NCI-H1930 (cell line): ENCODE measurements at places on chromosomes 11 and 22.

DNA sequence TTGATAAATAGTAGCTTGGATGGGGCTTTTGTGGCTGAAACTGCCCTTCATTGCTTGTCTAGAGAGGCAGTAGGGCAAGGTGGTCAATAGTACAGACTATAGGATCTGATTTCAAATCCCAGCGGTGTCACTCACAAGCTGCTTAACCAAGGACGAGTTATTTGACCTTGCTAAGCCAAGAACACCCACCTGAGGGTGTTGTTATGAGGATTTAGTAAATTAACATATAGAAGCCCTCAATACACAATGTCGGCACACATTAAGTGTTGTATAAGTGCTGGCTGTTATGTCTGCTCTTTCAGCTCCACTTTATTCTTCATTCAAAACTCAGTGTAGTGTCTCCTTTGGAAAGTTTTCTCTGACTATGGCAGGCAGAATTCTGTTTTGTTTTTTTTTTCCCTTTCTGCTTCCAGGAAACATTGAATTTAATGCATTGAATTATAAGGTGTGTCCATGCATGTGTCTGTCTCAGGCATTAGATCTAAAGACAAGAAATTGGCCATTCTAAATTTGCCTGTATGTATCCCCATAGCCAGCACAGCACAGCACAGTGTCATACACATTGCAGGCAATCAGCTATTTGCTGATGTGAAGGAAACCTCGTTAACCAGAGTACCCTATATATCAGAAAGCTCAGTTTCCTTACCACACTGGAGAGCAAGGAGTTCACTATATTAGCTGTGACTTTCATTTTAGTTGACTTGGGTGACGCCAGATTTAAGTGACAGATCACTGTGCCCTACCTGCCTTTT, 212.1 kb downstream of the NELL1 start:
- no peak for DNase-seq

DNA sequence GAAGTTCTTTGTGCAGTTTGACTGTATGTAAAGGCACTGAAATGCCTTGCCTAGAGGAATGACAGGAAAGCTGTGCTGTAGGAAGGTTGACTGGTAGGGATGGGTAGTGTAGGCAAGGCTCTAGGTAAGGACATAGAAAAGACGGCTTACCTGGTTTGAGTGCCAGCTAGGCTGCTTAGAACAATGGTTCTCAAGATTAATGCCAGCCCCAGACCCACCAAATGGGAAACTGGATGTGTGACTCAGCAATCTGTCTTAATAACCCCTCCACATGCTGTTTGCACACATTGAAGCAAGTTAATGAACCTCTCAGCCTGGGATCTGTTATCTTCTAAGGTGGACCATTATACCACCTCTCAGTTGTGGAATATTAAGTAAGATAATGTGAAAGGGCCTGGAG, 3.7 kb downstream of the RPS3 start:
- DNase-seq: no peak

GRCh38 chr11:64120951-64121569, 44.9 kb downstream of the MACROD1 start:
- DNase-seq: no peak

- DNase-seq: no peak
Measured at GRCh38 chr11:10979529-10979928, 121.7 kb upstream of the ZBED5 start.

DNA sequence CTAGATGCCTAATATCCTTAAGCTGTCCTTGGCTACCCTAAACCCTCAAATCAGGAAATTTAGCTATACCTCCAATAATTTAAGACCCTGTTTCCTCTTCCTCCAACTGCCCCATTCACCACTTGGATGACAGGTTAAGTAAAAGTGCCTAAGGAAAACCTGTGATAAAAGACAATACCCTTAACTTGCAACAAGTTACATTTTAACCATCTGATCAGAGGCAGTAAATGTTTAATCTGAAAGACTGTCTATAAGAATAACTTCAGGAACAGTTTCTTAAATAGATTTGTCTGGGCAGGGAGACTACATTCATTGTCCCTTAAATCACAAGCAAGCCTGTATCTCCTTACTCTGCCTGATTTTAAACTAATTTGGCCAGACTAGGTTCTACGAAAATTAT, 129.1 kb downstream of the APOL5 start:
- DNase-seq: no peak

DNA sequence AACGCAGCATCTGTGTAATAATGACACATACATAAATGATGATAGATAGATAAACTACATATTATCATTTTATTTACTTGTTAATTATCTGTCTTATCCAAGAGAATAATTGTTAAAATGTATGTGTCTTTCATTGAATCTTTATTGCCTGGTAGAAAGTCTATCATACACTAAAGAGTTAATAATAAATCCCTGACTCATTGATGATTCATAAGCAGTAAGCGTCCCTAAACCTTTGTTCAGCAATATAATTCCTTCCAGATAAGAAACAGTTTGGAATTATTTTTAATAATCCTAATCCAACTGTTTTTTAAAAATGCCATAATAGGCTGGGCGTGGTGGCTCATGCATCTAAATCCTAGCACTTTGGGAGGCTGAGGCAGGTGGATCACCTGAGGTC, 655.6 kb upstream of the CNTN5 start:
- DNase-seq: no peak

GRCh38 chr11:129996113-129996870, 6.3 kb downstream of the PRDM10 start:
- no peak for DNase-seq

DNA sequence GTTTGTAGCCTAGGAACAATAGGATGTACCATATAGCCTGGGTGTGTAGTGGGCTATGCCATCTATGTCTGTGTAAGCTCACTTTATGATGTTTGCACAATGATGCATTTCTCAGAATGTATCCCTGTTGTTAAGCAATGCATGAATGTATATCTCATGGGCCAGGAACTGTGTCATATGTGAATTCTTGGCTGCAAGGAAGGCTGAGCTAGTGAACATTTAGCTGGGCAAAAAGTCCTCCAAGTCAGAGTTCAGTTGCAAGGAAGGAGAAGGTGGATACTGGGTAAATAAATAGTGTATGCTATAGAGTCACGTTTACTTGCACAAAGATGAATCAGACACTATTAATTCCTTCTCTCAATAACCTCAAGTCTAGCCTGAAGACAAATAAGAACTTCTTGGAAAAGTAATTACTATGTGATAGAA, 136.1 kb downstream of the EHF start:
- DNase-seq: no peak

GRCh38 chr11:109140426-109140825, 281.6 kb upstream of the C11orf87 start:
- no peak for DNase-seq

- DNase-seq: peak; percentile 14
Measured at GRCh38 chr22:24325105-24325757, 54.6 kb downstream of the SPECC1L start.

- DNase-seq: no peak
Measured at GRCh38 chr22:37462983-37463382, 23.2 kb downstream of the MFNG start.

DNA sequence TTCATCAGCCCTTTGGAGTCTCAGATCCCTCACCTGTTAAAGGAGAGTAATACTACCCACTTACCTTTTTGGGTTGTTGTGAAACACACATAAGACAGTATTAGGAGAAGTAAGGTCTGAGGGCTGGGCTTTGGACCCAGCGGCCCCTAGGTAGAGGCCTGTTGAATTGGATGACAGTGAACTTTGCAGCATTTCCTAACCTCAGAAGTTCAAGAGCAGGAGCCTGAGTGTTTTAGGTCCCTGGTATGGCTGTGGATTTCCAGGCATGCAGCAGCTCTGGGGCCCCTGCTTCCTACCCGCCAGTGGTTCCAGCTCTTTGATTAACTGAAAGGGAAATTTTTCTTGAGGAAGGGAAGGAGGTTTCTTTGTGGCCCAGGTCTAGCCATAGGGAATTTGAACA, 58.9 kb downstream of the TEAD1 start:
- no peak for DNase-seq

GRCh38 chr11:111099028-111099713, 146.4 kb upstream of the POU2AF2 start:
- DNase-seq: no peak

DNA sequence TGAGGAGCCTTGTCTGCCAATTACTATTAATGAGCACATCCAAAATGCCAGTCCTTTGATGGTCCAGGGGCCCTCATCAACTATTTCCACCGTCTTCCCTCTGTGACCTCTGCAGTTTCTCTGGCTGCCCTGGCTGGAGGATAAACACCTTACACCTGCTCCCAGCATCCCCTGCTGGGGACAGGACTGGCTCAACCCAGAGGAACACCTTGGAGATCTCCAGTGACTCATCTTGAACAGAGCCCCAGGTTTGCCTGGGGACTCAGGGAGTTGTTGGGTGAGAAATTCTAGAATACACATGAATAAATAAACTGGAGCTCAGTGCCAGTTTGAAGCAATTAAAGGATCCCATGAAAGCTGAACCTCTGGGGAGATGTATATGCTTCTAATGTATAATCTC, 24.0 kb upstream of the ELF5 start:
- no peak for DNase-seq

DNA sequence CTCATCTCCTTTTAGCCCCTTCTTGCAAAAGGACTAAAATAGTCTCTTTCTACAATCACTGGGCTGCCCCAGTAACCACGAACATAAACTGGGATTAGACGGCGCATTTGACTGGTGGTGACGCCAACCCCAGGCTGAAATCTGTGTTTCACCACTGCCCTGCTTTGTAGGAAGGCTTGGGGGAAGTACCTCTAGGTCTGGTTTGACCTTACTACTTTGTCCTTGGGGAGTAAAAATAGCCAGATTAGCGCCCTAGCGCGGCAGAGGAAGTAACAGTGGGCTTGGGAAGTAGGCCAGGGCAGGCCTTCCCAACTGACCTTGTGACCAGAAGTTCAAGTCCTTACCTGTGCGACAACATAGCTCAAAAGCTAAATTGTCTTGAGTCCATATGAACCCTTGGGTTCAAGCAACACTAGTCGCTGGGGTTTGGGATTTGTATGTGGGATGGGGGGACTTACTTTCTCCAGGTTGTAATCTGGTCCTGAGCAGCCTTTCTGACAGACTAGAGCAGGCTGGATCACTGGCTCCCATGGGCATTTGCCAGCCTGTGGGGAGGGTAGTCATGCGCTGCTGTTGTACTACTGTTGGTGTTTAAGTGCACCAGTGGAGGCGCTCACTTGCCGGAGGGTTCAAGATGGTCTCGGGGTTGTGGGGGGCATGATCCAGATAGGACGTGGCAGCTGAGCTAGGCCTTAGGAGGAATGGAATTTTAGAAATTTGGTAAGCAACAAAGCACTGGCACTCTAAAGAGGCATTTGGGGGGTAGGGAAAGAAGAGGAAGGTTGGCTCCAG, 953 bp upstream of the PACS1 start:
- DNase-seq: peak; percentile 21

GRCh38 chr11:70570693-70571395, 172.5 kb downstream of the CTTN start:
- DNase-seq: no peak

GRCh38 chr11:33259869-33260268, 2.7 kb downstream of the HIPK3 start:
- DNase-seq: no peak

- no peak for DNase-seq
Measured at GRCh38 chr11:75283391-75283931, 42.9 kb downstream of the TPBGL start.

DNA sequence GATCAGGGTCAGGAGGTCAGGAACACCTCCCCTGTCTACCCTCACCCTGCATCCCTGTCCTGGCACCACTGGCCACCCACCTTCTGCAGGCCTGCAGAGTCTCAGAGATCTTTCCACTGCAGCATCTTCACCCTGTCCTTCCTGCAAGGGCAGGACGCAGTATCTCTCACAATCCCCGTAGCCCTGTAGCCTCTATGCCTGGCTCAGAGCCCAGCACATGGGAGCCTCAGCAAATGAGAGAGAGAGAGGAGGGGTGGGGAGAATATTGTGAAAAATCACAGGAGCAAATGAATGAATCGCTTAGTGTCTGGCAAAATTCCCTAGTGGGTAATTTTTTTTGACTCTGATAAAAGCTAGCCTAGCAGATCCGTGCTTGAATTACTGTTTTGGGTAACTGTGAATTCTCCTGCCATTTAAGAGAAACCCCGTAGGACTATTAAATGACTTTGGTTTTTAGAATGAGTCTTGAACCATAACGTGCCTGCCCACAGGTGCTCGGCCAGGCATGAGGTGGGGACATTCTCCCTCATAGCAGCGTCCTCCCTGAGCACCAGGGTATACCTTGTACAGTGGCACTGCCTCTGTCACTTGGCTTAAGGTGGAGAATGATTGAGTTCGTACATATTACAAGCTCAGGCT, 91.5 kb downstream of the MORC2 start:
- no peak for DNase-seq

GRCh38 chr11:32723332-32723731, 71.1 kb downstream of the CCDC73 start:
- DNase-seq: no peak

GRCh38 chr11:25449091-25449490, 882.8 kb upstream of the ANO3 start:
- no peak for DNase-seq

DNA sequence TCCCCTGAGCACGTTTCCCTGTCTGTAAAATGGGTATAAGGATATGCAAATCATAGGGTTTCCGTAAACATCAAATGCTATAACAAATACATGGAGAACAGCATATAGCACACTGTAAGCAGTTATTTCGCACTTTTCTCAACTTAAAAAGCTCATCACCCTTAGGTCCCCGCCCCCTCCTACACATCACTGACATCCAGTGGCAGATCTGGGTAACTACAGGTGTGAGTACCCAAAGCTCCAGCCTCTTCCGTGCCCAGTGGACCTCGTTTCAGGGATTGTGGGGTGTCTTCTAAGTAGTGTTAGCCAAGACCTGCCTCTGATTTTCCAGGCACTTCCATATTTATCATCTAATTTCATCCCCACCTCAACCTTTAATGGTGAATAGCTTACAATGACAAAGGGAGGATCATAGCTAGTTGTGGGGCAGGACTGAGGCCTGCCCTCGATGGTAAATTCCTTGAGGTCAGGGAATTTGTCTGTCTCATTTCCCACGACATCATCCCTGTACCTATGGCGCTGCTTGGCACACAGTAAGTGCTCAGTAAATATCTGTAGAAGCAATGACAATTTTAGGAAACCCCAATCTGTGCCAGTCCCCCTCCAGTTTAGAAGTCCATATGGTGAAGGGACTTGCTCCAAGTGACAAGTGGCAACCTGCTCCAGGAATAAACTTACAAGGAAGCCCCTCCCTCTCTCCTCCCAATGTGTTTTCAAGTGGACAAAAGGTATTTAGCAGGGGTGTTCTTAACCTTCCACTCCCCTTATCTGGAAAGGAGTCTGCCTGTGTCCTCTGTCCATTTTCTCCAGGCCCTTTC, 340.5 kb downstream of the TENM4 start:
- DNase-seq: no peak
